ENCODE measurements at places on chromosomes 5 and 9.

GRCh38 chr5:155019601-155020226 lies 6.2 kb downstream of the KIF4B start:
- no peak for DNase-seq

DNA sequence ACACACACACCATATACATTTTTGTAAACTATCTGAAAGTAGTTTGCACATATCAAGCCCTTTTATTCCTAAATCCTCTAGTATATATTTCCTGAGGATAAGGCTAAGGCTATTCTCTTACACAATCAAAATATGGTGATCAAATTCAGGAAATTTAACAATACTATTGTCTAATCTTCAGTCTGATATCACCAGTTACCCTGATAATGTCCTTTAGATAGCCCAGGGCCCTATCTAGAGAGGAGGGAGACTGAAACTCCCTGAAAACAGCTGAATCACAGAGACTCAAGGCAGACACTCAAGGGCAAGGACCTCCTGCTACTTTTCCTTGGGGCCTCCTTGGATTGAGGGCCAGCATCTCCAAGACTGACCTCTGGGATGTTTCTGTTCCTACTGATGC lies 30.4 kb downstream of the PTTG1 start:
- DNase-seq: no peak

- DNase-seq: no peak
Measured at GRCh38 chr9:88936668-88937067, 54.6 kb upstream of the S1PR3 start.

- DNase-seq: no peak
Measured at GRCh38 chr5:56684159-56684558, 131.2 kb upstream of the MAP3K1 start.

DNA sequence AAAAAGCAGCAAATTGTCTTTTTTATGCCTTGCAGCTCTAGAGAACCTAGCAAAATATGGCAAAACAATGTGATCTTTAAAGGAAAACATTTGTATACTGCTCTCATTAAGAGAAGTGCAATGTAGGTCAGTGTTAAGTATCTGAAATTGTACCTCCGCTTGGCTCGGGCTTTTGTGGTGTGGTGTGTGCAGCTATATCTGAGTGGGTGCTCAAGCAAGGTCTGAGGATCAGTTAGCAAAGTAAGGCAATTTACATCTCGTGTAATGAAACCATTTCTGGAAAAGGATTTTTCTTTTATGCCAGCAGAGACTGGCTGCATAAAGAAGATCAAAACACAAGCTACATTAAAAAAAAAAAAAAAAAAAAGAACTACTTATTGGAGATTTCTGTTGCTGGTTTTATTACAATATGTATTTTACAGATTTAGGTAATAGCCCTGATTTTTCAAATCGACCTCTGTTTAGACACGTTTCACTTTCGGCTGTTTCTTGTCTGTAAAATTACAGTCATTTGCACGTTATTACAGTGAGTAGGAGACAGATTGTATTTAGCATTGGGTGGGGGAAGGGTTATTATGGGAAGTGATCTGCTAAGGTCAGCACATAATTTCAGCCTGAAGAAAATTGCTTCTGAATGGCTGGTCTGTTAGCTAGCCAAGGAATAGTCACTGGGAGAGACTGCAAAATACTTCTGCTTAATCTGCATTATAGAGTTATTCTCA lies 7.9 kb upstream of the ZNF608 start:
- no peak for DNase-seq

DNA sequence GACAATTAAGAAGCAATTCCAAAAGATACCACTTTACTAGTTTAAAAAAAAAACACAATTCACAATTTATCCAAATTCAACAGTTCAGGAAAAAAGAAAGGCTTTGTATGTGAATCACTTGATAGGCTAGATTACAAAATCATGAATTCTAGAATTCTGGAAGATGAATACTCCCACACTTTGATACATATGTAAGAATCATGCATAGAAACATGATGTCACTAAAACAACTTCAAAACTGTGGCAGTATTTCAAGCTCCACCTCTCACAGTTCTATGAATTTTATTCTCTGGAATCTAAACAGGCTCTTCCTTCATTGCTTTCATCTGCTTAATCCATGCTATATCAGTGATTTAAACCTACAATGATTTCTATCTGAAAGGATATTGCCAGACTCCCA lies 51.0 kb downstream of the GNAQ start:
- no peak for DNase-seq

GRCh38 chr9:90394871-90395270 lies 247.8 kb downstream of the DIRAS2 start:
- no peak for DNase-seq

GRCh38 chr9:116451500-116452115 lies 235.5 kb upstream of the TRIM32 start:
- no peak for DNase-seq

DNA sequence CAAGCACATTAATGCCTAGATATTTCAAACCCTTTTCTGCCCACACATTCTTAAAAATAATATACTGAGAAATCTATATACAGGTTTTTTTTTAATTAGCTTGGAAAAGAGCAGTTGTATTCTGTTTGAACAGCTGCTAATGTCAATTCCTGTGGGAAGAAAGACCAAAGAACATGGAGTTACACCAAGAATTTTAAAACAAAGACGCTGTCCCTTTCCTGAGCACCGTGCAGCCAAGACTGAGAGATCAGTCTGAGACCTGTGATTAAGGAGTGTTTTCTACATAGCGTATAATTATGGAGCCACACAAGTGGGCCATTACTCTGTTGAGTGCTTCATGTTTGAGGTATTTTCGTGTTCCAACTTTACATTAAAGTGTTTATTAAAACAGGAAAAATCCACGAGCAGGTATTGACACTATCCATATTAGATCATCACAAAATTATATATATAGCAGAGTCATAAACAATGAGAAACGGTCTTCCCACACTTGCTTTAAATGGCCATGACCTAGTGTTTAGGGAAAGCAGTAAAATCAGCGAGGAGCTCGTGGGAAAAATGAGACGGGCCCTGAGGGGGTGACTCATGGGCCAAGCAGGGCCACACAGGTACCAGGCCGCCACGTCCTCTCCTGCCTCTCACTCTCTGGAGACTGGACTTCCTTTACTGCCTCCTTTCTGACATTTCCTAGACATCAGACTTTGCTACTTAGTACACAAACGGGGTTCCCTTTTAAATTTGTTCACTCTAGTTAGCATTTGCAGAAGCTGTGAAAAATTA lies 153.1 kb upstream of the OTULINL start:
- no peak for DNase-seq

GRCh38 chr9:4678679-4679267 lies 596 bp upstream of the CDC37L1 start:
- no peak for DNase-seq

- no peak for DNase-seq
Measured at GRCh38 chr5:138951986-138952735, 77.0 kb upstream of the LRRTM2 start.

- DNase-seq: no peak
Measured at GRCh38 chr5:111383288-111383970, 128.9 kb downstream of the STARD4 start.

DNA sequence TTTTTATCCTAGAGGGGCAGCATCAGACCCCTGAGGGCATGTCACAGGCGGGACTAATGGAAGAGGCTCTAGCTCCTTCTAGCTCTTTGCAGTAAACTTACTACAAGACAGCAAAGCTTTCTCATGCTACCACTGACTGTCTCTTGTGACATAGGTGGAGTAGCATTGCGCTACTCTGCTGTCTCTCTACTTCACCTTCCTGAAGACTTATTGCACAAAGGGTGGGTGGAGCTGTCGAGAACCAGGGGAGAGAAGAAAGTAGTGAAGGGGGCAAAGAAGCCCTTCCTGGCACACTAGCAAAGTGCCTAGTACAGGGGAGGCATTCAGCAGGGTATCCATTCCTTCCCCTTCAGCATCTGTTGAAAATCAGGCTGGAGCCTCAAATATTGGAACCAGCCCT lies 36.1 kb upstream of the NEK6 start:
- no peak for DNase-seq

- no peak for DNase-seq
Measured at GRCh38 chr5:32157078-32157477, 17.0 kb downstream of the GOLPH3 start.

GRCh38 chr5:54769072-54769471 lies 216.3 kb downstream of the ESM1 start:
- no peak for DNase-seq

GRCh38 chr9:108033976-108034964 lies 544.7 kb upstream of the KLF4 start:
- DNase-seq: no peak

- DNase-seq: no peak
Measured at GRCh38 chr9:137972988-137973470, 95.4 kb downstream of the CACNA1B start.

GRCh38 chr5:71937921-71938698 lies 169.2 kb upstream of the MAP1B start:
- DNase-seq: no peak

DNA sequence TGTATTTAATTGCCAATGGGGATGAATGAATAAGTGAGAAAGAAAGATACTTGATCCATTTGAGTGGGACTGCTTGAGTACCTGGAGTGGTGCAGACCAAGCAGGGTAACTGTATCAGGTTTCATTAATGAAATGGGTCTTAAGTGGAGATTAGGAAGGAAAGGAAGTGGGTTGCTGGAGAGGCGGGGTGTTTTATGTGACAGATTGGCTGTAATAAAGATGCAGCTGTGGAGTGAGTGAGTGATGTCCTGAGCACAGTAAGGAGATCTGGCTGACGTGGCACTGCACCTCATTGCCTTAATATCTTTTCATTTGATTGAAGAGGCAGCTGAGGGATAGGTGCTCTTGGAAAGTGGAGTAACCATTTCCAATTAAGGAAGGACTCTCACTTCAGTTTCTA lies 161.0 kb upstream of the CCDC152 start:
- no peak for DNase-seq

GRCh38 chr5:112930082-112930344 lies 8.0 kb upstream of the REEP5 start:
- no peak for DNase-seq

- DNase-seq: no peak
Measured at GRCh38 chr5:176994460-176995121, 12.0 kb downstream of the UIMC1 start.
